Naive thymus-derived CD8-positive, alpha-beta T cell (primary cell): ENCODE measurements at places on chromosomes 4 and X.
A peak's percentile ranks its signal among the peaks of the same experiment; 100 is the strongest.

DNA sequence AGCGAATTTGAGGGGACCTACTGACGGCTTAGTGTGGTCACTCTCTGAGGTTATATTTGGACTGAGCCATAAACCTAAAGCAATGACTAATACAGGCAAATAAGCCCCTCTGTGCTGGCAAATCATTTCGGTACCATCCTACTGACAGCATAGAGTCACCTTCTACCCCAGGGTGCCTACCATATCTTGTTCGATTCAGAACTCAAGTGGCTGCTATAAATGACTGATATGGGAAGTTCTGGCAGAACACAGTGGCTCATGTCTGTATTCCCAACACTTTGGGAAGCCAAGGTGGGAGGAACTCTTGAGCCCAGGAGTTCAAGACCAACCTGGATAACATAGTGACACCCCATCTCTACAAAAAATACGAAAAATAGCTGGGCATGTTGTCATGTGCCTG, 226.1 kb upstream of the MBNL3 start:
- no peaks in the 10 kb centered on the region for H3K4me1 ChIP-seq
- no peak for DNase-seq
- no peak overlapping the region for H3K4me3 ChIP-seq
- no peaks in the 10 kb centered on the region for H3K27me3 ChIP-seq
- no peak overlapping the region for H3K27ac ChIP-seq
- H3K36me3 ChIP-seq = no peaks in the 10 kb centered on the region

GRCh38 chrX:41449615-41450014, 2.5 kb downstream of the NYX start:
- H3K36me3 ChIP-seq = no peaks in the 10 kb centered on the region
- H3K4me1 ChIP-seq = peaks cover 10% of the 10 kb centered on the region
- H3K4me3 ChIP-seq = peak overlapping the region; percentile 24
- H3K27me3 ChIP-seq = no peaks in the 10 kb centered on the region
- no peak overlapping the region for H3K27ac ChIP-seq

GRCh38 chr4:19803406-19803805, 448.3 kb upstream of the SLIT2 start:
- H3K27me3 ChIP-seq = no peaks in the 10 kb centered on the region
- DNase-seq = no peak
- no peak overlapping the region for H3K27ac ChIP-seq
- no peak overlapping the region for H3K4me3 ChIP-seq

GRCh38 chr4:177573507-177573906, 131.3 kb upstream of the AGA start:
- H3K27me3 ChIP-seq = no peaks in the 10 kb centered on the region
- H3K4me3 ChIP-seq = no peak overlapping the region
- no peaks in the 10 kb centered on the region for H3K36me3 ChIP-seq
- DNase-seq = no peak
- no peaks in the 10 kb centered on the region for H3K4me1 ChIP-seq
- H3K27ac ChIP-seq = no peak overlapping the region

GRCh38 chr4:151409470-151410313, 716 bp downstream of the FHIP1A start:
- DNase-seq = peak; percentile 13
- peaks cover 29% of the 10 kb centered on the region for H3K4me1 ChIP-seq
- H3K4me3 ChIP-seq = peak overlapping the region; percentile 95
- H3K27me3 ChIP-seq = no peaks in the 10 kb centered on the region
- H3K27ac ChIP-seq = no peak overlapping the region
- H3K36me3 ChIP-seq = no peaks in the 10 kb centered on the region

DNA sequence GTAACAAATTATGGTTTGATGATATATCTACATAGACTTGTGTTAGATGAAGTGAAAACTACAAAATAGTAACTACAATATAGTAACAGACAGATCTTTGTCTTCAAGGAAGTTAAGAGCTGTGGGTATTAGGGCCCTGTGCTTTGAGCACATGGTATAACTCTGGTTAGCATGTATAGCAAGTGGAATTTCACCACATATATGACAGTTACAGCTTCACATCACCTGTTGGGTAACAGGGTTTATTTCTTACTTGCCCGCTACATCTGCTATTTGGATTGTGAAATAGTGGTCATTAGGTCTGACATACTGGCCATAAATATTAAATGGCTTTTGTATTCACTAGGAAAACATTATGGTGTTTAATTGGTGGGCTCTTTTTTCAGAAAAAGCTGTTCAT, 20.2 kb downstream of the OFD1 start:
- peaks cover 7% of the 10 kb centered on the region for H3K4me1 ChIP-seq
- peaks cover 5% of the 10 kb centered on the region for H3K36me3 ChIP-seq
- H3K4me3 ChIP-seq = no peak overlapping the region
- no peak for DNase-seq
- H3K27me3 ChIP-seq = no peaks in the 10 kb centered on the region

GRCh38 chrX:44223150-44223549, 120.3 kb downstream of the EFHC2 start:
- no peak for DNase-seq
- no peak overlapping the region for H3K27ac ChIP-seq
- H3K27me3 ChIP-seq = no peaks in the 10 kb centered on the region
- no peaks in the 10 kb centered on the region for H3K4me1 ChIP-seq

- DNase-seq = no peak
- no peaks in the 10 kb centered on the region for H3K36me3 ChIP-seq
- H3K4me3 ChIP-seq = no peak overlapping the region
Observed at GRCh38 chr4:90122355-90122748, 4.8 kb upstream of the CCSER1 start.

GRCh38 chr4:6405397-6405706, 67.1 kb downstream of the PPP2R2C start:
- no peak for DNase-seq
- H3K36me3 ChIP-seq = no peaks in the 10 kb centered on the region
- H3K4me3 ChIP-seq = no peak overlapping the region
- no peak overlapping the region for H3K27ac ChIP-seq
- no peaks in the 10 kb centered on the region for H3K4me1 ChIP-seq

DNA sequence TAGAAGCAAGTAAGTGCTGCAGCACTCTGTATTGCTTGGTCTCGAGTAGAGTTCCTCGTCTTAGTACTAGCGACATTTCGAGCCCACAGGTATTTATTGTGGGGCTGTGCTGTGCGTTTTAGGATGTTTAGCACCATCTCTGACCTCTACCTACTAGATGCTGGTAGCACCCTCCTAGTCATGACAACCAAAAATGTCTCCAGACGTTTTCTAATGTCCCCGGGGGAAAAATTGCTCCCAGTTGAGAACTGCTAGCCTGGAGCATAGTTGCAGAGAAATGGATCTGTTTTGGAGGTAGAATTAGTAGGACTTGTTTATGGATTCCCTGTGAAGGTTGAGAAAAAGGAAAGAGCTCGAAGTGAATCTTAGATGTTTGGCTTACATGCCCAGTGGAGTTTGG, 287.2 kb downstream of the TENM3 start:
- no peak for DNase-seq
- H3K4me1 ChIP-seq = no peaks in the 10 kb centered on the region
- no peak overlapping the region for H3K27ac ChIP-seq
- H3K36me3 ChIP-seq = no peaks in the 10 kb centered on the region

DNA sequence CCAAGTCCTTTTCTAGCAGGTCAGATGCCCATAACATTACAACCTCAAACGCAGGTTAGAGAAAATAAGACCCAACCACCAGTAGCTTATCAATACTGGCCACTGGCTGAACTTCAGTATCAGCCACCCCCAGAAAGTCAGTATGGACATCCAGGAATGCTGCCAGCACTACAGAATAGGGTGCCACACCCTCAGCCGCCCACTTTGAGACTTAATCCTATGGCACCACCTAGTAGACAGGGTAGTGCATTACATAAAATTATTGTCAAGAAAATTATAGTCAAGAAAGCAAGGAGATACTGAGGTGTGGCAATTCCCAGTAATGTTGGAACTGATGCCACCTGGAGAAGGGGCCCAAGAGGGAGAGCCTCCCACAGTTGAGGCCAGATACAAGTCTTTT, 19.9 kb upstream of the TRIM61 start:
- no peak overlapping the region for H3K27ac ChIP-seq
- no peak for DNase-seq
- peaks cover 11% of the 10 kb centered on the region for H3K27me3 ChIP-seq
- no peak overlapping the region for H3K4me3 ChIP-seq
